NCI-H510A treated with DMSO at 0.1 percent for 48 hours (cell line): ENCODE measurements at places on chromosomes 16 and 17.

DNA sequence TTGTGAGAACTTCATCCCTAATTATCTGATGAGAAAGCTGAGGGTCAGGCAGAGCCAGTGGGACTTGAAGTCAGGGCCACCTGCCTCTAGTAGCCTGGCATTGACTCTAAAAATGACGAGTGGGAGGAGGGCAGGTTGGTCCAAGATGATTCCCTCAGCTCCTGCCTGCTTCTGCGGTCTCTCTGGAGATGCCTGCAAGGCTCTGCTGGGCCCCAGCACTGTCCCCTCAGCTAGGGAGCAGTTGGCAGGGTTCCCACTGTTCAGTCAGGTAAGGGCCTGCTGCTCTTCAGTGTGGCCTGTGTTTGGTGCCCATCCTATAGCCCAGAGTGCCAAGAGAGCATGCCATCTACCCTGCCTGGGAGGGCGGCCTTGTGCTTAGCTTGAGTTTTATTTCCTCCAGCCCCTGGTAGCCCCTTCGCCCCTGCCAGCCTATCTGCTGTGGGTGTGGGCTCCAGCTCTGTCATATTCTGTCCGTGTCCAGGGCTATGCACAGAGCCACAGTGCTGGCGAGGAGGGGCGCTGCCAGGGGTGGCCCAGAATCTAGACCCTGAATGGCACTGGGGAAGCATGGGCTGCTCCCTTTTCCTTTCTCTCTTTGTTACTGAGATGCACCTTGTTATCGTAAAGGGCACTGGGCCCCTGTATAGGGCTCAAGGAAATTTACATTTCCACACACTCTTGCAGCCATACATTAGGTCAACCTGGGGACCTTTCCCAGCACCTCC is 68.5 kb downstream of the CYLD start:
- DNase-seq: no peak

GRCh38 chr17:49525831-49526741 is 31.0 kb downstream of the NGFR start:
- no peak for DNase-seq

DNA sequence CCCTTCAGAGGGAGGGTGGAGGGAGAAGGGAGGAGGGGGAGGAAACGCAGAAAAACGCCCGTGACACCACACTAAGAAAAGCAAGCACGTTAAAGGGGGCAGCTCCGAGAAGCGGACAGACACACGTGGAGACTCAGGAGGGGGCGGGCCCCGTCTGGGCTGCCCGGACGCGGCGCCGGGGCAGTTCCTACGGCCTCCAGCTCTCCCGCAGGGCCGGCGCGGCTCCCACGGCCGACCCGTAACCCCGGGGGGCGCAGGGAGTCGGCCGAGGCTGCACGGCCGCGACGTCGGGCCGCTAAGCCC is 362 bp downstream of the KLHDC4 start:
- no peak for DNase-seq

DNA sequence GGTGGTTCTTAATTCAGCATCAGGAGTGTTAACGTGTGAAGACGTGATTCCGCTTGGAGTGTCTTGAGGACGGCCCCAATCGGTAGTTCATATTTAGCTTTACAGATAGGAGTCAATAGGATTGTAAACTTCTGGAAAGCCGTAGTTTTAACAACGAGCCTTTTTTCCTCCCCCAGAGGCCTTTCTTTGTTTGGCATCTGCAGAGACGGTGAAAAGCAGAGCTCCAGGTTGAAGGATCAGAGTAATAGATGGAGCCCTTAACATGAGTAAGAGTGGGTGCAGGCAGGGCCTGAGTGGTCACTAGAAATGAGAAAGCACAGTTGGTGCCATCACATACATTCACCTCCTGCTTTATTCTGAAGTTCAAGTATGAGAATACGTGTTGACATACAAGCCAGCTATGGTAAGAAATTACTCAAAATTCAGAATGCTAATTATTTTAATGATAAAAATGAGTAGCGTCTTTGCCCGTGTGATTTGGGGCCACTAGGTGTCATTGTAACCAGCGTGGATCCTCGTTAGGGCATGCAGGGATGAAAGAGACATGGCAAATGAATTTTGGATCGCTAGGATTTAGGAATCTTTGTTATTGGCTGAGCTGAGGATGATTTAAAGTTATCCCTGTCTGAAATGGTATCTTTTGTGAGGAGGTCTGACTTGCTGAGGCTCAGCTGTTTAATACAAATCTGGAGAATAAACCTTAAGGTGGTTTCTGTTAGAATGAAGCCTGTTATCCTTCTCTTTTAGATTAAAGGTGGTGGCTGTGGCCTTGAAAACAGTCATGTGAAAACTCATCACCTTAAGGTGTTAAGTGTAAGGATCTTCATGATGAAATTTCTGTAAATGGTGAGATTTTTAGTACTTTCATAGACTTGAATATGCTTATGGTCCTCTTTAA is 18.6 kb downstream of the PRCD start:
- DNase-seq: peak; percentile 46

DNA sequence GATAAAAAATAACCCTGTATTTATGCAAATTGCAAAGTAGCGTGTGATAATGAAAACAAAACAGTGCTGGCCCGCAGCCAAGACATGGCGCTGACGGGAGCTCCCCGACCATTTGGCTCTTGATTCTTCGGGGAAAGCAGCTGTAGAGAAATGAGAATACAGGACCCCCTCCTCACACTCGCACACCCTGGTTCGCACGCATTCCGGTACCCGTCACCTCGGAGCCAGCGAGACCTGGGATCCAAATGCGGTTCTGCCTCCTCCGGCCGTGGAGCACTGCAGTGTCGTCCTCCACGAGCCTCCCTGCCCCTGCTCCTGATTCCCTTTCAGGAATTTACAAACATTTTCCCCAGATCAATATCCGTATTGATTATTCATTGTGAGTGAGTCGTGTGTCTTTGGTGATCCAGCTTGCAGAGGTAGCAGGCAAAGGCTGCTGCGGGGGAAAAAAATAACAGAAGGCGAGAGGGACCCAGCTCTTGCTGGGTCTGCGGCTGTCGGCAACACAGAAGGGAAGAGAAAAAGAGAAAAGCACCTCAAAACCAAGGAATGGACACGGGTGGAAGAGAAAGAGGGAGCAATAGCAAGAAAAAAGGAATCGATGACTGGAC is 184.1 kb upstream of the ZFHX3 start:
- no peak for DNase-seq

DNA sequence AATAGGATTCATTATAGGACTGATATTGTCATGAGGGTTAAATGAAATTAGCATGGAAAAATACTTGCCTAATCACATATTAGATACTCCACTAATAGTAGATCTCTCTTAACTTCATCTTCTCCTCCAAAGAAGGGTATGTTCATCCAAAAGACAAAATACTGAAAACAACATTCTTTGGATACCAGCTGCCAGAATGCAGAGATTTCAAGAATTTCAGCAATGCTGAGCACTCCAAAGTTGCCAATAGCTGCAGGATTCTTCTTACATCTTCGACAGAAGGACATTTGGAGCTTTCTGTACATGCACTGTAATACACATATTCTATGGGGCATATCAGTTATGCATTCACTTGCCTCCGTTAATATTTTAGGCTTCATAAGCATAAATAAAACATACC is 436.5 kb downstream of the HAPSTR1 start:
- DNase-seq: no peak

DNA sequence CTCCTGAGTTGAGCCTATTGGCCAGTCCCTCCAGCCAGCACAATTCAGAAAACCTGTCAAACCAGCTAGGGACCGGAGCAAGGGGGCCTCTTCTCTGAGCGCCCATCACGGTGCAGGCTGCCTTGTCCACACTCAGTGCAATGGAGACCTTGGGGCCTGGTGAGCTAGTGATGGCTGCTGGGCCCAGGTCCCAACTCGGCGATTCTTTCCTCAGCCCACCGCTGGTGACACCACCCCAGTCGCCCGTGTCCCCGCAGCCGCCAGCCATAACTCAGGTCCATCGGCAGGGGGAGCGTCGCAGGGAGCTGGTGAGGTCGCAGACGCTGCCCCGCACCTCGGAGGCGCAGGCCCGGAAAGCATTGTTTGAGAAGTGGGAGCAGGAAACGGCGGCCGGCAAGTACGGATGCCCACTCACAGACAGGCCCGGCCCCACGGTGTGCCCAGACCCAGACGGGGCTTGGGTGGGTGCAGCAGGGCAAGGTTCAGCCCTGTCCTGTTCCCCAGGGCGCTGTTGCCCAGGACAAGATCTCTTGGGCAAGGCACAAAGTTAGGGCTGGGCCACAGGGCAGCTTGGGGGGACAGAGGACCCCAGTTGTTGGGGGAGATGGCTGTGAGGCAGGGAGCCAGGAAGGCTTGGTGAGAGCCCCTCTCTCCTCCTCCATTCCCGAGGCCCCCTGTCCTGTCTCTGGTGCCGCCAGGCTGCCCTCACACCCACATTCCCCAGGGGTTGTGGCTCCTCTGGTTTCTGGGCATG is 10.8 kb downstream of the SMTNL2 start:
- peak; percentile 22 for DNase-seq

- DNase-seq: no peak
Observed at GRCh38 chr17:76720211-76720610, 6.2 kb downstream of the JMJD6 start.
